ENCODE measurements at places on chromosomes 2 and 18.

DNA sequence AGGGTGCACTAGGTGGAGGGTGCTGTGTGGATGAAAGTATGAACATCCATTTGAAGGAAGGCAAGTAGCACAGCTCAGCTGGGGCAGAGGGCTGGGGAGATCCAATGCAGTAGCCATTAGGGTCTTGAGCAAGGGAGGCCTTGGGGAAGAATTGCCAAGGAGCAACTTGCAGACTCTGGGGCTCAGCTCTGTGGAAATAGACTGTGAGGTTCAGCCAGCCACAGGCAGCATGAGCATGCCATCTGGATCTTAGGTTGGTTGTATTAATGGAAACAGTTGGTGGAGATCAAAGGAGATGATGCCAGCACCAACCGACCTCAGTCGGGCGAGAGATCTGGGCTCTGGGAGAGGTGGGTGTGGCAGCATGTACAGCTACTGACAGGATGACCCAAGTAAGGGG is 5.6 kb downstream of the ZAP70 start:
- no peak for DNase-seq

DNA sequence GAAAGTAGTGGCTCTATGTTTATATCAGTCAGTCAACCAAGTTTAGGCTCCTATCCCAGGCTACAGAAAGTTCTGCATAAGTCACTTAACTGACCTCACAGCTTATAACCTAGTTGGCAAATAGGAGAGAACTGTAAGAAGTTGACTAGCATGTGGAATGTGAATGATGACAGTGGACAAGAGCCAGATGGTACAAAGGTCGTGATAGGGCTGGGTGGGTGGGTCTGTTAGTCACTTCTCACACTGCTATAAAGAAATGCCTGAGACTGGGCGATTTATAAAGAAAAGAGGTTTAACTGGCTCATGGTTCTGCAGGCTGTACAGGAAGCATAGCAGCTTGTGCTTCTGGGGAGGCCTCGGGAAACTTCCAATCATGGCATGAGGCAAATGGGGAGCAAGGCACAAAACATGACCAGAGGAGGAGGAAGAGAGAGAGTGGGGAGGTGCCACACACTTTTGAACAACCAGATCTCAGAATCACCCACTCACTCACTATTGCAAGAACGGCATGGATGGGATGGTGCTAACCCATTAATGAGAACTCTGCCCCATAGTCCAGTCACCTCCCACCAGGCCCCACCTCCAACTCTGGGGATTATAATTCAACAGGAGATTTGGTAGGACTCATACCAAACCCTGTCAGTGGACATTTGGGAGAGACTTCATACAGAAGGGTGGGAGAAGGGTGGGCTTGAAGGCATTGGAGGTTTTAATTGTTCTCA is 68.8 kb downstream of the LTBP1 start:
- no peak for DNase-seq

DNA sequence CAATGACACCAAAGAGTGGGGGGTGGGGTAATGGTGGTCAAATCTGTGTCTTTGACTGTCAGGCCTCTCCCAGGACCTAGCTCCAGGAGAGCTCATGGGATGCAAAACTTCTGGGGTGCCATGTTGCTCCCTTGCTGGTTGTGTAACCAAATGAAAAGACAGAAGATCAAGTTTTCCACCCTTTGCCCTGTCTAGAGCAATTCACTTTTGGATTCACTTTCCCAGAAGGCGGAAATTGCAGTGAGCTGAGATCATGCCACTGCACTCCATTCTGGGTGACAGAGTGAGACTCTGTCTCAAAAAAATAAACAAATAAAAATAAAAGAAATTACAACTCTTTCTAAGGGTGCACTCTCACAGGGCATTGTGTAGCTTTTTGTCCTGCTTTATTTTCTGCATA is 34.9 kb upstream of the PLA2R1 start:
- no peak for DNase-seq

GRCh38 chr2:44645937-44646336 is 284.2 kb downstream of the CAMKMT start:
- DNase-seq: no peak

GRCh38 chr2:6780765-6781274 is 84.9 kb downstream of the CMPK2 start:
- DNase-seq: no peak

DNA sequence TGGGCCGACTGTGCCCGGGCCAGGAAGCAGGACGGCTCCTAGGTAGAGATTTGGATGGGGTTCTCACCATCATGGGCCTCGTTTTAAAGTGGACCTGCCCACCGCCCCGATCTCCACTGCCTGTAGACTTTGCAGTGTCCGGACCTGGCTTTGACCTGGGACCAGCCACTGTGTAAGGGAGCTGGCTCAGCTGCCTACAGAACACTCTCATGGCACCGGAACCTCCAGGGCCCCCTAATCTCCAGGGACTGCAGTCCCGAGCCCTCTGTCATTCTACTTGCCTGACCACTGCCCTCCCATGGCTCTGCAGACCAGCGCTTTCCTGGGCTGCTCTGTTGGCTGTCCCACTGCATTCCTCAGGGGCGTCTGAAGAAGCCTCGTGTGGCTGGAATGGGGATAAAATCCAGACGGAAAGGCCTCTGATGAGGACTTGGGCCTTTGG is 120.8 kb downstream of the GLI2 start:
- DNase-seq: no peak

GRCh38 chr2:220528180-220528675 is 900.8 kb downstream of the SLC4A3 start:
- DNase-seq: no peak

DNA sequence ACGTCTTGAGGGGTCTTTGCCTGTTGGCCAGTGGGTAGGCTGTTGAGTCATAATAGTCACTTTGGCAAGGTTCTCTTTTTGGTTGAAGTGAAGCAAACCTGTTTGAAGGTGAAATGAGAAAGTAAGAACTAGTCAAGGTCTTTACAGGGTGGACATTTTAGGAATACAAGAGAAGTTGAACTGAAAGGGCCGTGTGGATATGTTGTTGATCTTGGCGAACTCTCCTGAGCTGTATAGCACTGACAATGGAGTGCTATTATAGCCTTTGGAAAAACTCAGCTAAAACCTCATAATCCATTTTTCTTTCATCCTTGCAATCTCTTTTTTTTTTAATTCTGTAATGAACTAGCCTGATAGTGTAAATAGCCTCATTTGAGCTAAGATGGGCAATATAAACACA is 248.1 kb downstream of the MEIS1 start:
- no peak for DNase-seq

DNA sequence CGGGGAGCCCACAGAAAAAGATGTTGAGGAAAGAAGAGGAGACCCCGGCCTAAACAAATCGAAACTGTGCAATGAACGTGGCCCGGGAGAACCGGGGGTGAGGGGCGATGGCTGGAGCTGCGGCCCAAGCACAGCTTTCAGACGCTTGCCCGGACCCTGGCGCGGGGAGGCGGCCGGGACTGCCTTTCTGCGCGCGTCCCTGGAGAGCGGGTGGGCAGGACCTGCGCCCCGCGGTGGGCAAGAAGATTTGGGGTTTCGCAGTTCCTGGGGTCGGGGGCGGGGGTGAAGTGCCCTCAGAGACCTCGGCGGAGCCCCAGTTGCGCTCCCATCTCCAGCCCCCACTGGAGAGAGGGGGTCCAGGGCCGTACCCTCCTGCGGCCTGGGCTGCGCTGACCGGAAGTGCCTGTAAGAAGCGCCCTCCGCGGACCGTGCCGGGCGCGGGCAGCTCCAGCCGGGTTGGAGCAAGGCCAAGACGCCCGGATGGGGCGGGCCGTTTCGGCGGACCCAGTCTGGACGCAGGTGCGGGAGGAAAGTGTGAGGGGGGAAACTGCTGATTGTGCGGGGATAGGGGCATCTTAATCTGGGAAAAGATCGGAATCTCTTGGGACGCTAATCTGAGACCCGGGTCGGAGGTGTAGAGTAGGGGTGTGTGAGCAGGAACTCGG is 11.6 kb downstream of the EN1 start:
- no peak for DNase-seq

- no peak for DNase-seq
Measured at GRCh38 chr2:10300328-10300920, 2.3 kb upstream of the HPCAL1 start.

DNA sequence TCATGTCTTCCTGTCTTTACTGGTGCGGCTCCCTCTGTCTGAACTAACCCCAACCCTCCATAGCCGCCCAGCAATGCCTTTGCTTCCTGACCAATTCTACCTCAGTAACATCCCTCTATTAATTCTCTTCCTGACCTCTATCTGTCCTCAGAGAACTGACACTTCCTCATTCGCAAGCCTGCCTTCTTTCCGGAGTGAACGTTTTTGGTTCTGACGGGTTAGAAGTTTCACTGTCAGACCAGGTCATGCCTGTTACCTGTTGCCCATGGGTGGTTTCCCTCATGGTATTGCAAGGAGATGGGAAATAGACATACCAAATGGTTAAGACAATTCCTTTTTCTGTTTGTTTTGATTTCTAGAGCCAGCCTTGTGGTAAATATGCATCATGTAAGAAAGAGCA is 453.4 kb upstream of the SLC14A2 start:
- no peak for DNase-seq

GRCh38 chr2:136080114-136080513 is 37.8 kb downstream of the CXCR4 start:
- DNase-seq: no peak

DNA sequence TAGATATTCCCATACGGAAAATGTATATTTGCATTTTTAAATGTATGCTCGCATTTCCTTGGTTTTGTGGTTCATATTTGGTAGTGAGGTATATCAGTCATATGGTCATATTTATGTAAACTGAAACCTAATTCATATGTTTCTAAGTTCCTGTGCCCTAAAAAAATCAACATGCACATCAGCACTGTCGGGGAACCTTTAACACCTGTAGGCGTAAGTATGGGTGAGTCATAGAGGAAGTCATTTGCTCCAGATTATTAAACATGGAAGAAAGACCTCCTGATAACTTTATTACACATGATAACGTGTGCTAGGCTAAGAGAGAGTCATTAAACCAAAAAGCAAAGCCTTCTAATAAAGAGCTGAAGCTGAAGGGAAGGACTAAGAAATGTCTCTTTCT is 437.7 kb downstream of the NRXN1 start:
- no peak for DNase-seq

- DNase-seq: no peak
Measured at GRCh38 chr2:58072102-58072501, 25.5 kb downstream of the VRK2 start.

- no peak for DNase-seq
Measured at GRCh38 chr2:101679801-101680487, 17.6 kb upstream of the MAP4K4 start.

DNA sequence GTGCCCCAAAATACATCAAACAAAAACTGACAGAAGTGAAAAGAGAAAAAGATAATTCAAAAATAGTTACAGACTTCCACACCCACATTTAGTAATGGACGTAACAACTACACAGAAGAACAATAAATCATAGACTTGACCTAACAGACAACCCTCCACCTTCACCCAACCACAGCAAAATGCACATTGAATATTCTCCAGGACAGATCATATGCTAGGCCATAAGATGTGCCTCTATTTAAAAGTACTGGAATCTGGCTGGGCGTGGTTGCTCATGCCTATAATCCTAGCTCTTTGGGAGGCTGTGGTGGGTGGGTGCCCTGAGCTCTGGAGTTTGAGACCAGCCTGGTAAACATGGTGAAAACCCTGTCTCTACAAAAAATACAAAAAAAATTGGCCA is 20.0 kb downstream of the SLC66A2 start:
- no peak for DNase-seq

- DNase-seq: no peak
Measured at GRCh38 chr2:72932805-72933204, 15.5 kb downstream of the EMX1 start.

- no peak for DNase-seq
Measured at GRCh38 chr2:233413046-233413445, 58.8 kb downstream of the DGKD start.

GRCh38 chr2:29060441-29060840 is 13.9 kb downstream of the PCARE start:
- no peak for DNase-seq

GRCh38 chr18:22946217-22946616 is 13.1 kb downstream of the RBBP8 start:
- DNase-seq: no peak

DNA sequence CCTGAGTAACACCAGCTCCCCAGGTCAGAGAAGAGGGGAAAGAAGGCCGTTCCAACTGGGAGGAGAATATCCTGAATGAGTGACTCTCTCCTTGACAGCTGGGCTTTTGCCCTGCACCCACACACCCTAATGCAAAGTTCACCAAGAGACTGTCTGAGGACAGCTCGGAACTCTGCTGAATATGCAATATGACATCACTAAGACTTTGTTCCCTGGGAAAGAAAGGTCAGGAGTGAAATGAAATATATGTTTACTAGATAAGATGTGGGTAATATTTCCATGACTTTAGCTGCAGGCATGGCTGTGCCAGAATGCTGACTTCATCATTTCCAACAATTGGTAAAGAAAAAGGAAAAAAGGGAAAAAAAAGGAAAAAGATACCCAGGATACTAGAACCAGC is 488.2 kb upstream of the RAB6C start:
- no peak for DNase-seq

DNA sequence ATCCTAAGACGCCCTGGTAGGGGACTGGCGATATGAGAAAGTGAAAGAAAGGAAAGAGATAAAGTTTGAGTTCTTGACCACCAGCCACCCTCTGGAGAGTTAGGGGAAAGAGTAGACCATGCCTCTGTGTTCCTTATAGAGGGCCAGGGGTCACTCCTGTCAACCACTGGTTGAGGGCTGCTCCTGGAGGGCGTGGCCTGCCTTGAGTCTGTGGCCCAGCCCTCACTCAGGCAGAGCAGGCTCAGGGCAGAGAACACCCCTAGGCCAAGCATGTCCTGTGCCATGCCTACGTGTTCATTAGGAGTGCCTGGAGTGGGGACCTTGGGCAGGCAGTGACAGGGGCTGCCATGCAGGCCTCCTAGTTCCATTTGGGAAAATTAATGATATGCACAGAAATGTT is 161.1 kb upstream of the EPB41L3 start:
- DNase-seq: no peak

DNA sequence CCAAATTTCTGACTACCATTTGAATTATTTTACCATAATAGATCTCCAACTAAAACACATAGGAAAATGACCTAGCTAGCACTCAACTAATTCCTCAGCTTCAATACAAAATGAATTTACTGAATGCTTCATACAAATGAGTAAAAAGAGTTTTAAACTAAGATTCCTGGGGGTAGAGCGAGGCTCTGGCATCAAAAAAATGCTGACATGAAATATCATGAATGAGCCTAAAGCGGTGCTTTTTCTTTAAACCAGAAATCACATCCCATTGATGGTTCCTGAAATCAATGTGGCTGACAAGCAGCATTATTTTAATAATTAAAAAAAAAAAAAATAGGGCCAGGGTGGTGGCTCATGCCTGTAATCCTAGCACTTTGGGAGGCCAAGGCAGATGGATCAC is 32.1 kb downstream of the WDR33 start:
- no peak for DNase-seq

GRCh38 chr2:32838418-32838817 is 108.3 kb upstream of the LTBP1 start:
- DNase-seq: no peak

Measured in activated CD4-positive, alpha-beta T cell treated with anti-CD3 and anti-CD28 coated beads, Interleukin-2, amount 50 U/mL, for 24 hours (primary cell).